ENCODE measurements at places on chromosomes 16 and 17. TPM values are rescaled to one million over a fixed set of nuclear protein-coding genes. Genes with fewer than 3 reads are reported as not detected.
A peak's percentile ranks its signal among the peaks of the same experiment; 100 is the strongest.

CACNG4 gene
- total RNA-seq: 4.9 TPM

LRRC75A gene
- total RNA-seq: 2.7 TPM

IGSF6 gene
- 1.7 TPM for total RNA-seq

C17orf78 gene
- not detected for total RNA-seq

CTRB2 gene
- total RNA-seq: not detected

- no peaks in the 10 kb centered on the region for H3K27me3 ChIP-seq
- no peak overlapping the region for H3K27ac ChIP-seq
- no peaks in the 10 kb centered on the region for H3K36me3 ChIP-seq
- peaks cover 10% of the 10 kb centered on the region for H3K4me1 ChIP-seq
Measured at GRCh38 chr17:34248511-34249024, 6.5 kb upstream of the CCL2 start.

DNA sequence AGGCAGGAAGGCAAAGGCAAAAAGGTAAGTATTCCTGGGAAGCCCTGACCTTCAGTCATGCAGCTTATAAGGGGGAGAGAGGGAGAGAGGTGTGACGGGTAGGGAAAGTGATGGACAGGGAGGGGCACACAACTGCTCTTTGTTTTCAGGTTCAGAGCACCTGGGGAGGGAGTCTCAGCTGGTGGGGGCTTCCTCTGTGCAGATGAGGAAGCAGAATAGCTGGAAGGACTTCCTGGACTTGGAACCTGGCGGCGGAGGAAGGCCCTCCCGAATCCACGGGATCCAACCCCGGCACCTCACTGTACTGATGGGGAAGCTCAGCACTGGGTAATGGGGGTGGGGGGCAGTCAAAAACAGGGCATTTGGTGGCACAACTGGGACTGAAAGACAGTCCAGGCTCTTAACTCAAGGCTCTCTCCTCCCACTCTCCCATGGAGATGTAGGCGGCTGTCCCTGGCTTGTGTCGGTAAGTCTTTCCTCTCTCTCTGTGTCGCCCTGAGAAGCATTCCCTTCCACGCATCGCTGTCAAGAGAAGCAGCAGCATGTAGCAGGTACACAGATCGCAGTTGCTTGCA is 11.9 kb upstream of the PITPNM3 start:
- no peak overlapping the region for H3K27ac ChIP-seq
- no peaks in the 10 kb centered on the region for H3K36me3 ChIP-seq
- DNase-seq: no peak
- H3K4me3 ChIP-seq: no peak overlapping the region
- no peaks in the 10 kb centered on the region for H3K27me3 ChIP-seq
- H3K4me1 ChIP-seq: no peaks in the 10 kb centered on the region

DNA sequence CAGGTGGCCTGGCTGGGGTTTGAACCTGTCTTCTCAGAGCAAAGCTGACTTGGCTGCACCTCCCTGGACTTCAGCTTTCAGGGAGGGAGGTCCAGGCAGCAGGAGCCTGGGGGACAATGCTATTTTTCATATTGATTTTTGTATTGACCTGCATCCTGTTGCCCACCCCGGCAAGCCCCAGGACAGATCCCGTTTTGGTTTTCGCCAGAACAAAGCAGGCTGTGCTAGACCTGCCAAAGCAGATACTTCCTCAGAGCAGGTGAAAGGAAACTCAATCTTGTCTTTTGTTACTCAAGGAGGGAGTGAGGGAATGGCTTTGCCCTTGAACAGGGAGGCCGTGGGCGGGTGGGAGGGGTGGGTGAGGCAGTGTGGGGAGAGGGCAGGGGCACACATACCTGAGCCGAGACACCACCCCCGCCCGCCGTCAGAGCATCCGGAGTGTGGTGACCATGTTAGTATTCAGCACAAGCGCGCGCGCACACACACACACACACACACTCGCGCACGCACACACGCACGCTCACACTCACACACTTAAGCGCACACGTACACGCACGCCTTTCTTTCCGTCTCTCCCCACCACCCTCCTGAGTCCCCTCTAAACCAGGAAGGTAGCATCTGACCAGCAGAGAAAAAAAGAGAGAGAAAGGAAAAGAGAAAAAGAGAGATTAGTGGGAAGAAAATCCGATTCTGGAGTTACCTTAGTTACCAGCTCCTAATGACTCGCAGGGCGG is 59.5 kb downstream of the RAI1 start:
- peak; percentile 64 for DNase-seq
- no peaks in the 10 kb centered on the region for H3K27me3 ChIP-seq
- H3K4me3 ChIP-seq: peak overlapping the region; percentile 0
- peaks cover 40% of the 10 kb centered on the region for H3K4me1 ChIP-seq
- peak overlapping the region; percentile 42 for H3K27ac ChIP-seq

GRCh38 chr16:71407731-71408130 is 34.1 kb downstream of the TLE7 start:
- H3K4me1 ChIP-seq: peaks cover 3% of the 10 kb centered on the region
- H3K4me3 ChIP-seq: no peak overlapping the region
- H3K27me3 ChIP-seq: no peaks in the 10 kb centered on the region
- no peaks in the 10 kb centered on the region for H3K36me3 ChIP-seq

GRCh38 chr16:21026846-21027245 is 123.8 kb downstream of the DNAH3 start:
- no peaks in the 10 kb centered on the region for H3K4me1 ChIP-seq
- H3K36me3 ChIP-seq: no peaks in the 10 kb centered on the region
- no peak overlapping the region for H3K4me3 ChIP-seq
- no peaks in the 10 kb centered on the region for H3K27me3 ChIP-seq
